Activated T-cell treated with anti-CD3 and anti-CD28 coated beads for 24 hours (primary cell): ENCODE measurements at places on chromosomes 3 and 15.

DNA sequence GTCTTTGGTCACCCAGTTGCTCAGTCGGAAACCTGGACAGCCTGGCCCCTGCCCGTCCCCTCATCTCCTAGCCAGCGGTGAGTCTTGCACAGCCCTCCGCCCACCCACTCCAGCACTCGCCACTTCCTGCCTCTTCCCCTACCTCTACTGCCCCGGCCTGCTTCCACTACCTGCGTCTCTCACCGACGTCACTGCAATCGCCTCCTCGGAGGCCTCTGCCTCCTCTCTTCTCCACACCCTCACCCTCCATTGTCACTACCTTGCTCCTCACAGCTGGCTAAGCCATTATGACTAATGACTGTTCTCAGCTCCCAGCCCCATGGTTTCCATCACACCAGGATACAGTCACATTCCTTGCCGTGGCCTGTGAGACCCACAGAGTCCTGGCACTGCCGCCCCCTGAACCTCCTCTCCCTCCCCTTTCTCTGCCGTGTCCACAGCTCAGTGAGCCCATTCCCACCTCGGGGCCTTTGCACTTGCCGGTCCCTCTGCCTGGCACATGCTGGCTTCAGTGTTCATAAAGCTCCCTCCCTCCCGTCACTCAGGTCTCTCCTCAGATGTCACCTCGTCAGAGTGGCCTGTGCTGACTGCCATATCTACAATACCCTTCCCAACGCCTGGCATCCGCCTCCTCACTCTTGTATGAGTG lies 104.8 kb downstream of the FBLN2 start:
- no peak for DNase-seq

- DNase-seq: no peak
These were observed 944 bp downstream of the SLITRK3 start for GRCh38 chr3:165195241-165195639.

DNA sequence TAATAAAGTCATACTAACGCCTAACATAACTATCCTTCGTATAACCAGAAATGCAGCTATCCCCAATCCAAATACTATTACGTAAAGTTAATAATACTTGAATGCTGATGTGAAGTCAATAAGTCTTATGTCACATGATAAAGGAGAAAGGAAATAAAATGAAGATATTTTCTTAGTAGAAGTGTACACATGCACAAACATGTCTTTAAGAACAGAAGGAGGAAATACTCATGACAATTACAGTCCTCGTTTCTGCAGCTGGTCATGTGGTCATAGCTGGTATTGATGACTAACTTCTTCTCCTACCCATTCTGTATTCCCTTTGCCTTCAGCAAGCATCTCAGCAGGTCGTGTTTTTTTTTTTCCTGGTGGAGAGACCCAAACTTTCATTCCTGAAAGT lies 244.3 kb downstream of the CHL1 start:
- no peak for DNase-seq

- no peak for DNase-seq
These were observed 2.4 kb downstream of the CAMK2N2 start for GRCh38 chr3:184258926-184259325.

DNA sequence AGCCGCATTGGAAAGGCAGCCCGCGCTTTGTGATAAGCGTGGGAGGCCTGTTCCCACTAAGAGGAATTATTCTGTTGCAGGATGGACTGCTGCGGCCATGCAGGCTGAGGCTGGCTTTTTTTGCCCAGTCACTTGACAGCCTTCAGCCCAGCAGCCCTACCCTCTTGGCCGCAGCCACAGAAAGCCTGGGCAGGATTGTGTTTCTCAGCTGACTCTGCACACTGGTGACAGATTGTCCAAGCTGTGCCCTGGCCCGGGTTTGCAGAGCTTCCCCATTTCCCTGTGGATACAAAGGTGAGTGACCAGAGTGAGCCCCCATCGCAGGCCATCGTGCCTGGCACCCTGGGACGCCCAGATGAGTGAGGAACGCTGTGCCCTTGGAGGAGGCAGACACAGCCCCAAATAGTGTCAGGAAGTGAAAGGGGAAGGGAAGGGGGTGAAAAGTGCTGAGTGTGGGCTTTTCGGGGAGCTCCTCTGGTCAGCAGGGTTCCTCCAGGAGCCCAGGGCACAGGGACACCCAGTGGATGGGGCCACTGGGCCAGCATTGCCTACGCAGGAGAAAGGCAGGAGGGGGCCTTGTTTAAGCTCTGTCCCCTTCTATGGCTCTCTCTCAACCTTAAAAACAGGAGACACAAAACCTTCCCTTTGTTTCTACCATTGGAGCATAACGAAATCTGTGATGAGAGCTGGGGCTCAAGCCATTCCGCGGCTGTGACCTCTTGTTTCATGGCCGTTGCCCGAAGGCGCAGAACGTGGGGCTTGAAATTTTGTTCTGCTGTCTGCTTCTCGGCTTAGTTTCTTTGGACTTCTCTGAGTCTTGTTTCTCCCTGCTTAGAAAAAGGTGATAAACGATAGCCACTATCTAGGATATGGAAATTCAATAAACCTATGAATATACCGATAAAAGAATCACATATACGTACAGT lies 91.5 kb upstream of the MEF2A start:
- DNase-seq: no peak

- no peak for DNase-seq
These were observed 10.0 kb upstream of the SCN10A start for GRCh38 chr3:38826001-38826400.

GRCh38 chr3:10583798-10584708 lies 78.7 kb upstream of the ATP2B2 start:
- DNase-seq: no peak

- DNase-seq: no peak
These were observed 79.1 kb downstream of the ZNF280D start for GRCh38 chr15:56654216-56654615.

DNA sequence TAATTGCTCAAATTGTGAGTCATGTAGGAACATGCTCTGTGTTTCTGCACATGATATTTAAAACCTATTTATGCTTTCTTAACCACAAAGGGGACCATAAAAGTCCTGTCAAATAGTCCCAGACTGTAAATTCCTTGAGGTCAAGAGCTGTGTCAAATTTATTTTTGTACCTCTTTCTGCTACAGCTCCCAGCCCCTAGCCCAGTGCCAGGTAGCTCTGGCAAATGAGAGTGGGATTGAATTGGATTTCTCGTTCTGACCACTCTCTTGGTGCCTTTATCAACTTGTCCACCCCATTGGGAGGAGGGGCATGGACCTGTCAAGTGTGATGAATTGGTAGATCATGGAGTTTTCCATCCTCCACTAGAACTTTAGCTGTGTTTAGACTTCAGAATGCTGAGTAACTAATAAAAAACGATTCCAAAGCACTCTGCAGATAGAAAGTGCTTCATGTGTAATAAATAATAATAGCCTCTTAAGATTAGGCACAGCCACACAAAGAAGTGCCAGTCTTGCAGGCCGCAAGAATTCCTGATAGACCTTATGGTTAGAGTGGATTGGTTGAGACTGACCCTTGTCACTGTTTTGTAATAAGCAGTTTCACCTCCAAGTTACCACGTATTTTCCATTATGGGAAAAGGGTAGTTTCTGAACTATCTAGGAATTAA lies 120.4 kb downstream of the LPP start:
- no peak for DNase-seq

- no peak for DNase-seq
These were observed 85.8 kb upstream of the ARHGEF3 start for GRCh38 chr3:56887402-56888025.

- DNase-seq: no peak
These were observed 38.2 kb downstream of the TIMP4 start for GRCh38 chr3:12120374-12121140.

- peak; percentile 98 for DNase-seq
These were observed at the start of gene SNX1 for GRCh38 chr15:64095795-64096667. Gene SNX1, plus strand, starts transcription at chr15:64095982. Its CDS starts 32 bp downstream, at chr15:64096014.

- no peak for DNase-seq
These were observed 973.4 kb upstream of the CFAP20DC start for GRCh38 chr3:60023189-60023588.

- DNase-seq: no peak
These were observed 130.9 kb downstream of the PCCB start for GRCh38 chr3:136381051-136381450.

- DNase-seq: no peak
These were observed 603 bp upstream of the TRANK1 start for GRCh38 chr3:36945333-36945980.

- peak; percentile 6 for DNase-seq
These were observed 305.9 kb downstream of the CACNA2D3 start for GRCh38 chr3:54427941-54428871.

DNA sequence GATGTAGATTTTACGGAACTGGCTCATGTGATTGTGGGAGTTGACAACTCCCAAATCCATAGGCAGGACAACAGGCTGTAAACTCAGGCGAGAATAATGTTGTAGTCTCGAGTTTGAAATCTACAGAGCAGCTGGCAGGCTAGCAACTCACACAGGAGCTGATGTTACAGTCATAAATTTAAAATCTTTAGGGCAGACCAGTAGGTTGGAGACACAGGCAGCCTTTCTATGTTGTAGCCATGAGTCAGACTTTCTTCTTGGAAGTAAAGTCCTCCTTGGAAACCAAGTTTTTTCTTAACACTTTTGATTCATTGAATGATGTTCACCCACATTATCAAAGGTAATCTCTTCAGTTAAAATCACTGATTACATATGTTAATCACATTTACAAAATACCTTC lies 89.1 kb upstream of the ALCAM start:
- no peak for DNase-seq

DNA sequence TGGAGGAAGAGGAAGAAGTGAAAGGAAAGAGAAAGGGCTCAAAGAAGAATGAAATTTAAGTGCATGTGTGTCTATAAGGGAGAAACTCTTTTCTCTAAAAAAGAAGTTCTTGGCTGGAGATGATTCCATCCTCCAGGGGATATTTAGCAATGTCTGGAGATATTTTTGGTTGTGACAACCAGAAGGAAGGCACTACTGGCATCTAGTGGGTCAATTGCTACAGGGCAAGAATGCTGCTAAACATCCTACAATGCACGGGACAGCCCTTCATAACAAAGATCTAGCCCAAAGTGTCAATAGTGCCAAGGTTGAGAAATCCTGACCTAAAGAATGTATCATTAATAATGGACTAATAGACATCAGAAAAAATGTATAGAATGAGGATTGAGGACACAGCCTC lies 57.4 kb upstream of the ST3GAL6 start:
- DNase-seq: no peak

DNA sequence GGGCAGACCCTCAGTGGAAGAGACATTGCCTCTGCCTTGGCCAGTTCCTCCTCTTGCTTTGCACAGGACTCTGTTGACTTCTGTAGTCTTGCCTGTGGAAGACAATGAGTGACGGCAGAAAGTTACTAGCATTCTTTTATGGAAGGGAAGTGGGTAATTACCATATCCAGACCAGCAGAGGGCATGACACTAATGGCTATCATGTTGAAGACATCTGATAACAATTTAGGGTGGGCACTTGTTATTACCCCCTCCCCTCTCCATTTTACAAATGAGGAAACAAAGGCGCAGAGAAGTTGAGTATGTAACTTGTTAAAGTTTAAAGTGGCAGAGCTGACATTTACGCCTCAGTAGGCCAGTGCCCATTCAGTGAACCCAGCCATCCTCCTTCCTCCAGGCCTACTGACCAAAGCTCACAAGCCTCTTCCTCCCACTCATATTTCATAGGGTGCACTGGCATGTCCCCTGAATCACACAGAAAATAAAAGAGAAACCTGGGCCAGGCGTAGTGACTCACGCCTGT lies 48.2 kb upstream of the FMN1 start:
- DNase-seq: no peak

GRCh38 chr15:84973492-84974460 lies 7.9 kb upstream of the PDE8A start:
- DNase-seq: no peak

- no peak for DNase-seq
These were observed 8.4 kb upstream of the LRRFIP2 start for GRCh38 chr3:37182816-37183215.

GRCh38 chr15:96421178-96421601 lies 90.7 kb downstream of the NR2F2 start:
- DNase-seq: no peak

GRCh38 chr3:168425936-168426595 lies 330.3 kb upstream of the GOLIM4 start:
- DNase-seq: no peak

DNA sequence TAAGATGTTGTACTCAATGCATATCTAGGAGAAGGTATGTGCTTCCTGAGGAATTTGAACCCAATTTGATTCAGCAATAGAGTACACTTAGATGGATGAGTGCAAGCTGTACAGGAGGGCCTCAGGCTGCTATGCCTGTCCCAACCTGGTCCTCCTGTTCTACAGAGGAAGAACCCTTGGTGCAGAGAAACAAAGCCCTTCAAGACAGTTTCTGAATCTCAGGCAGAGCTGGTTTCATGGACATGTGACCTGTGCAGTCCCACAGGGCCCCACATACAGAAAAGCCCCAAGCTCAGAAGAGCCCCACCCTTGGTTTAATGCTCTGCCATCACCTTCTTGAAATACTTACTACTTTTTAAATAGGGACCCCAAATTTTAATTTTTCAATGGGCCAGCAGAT lies 15.3 kb downstream of the FOXP1 start:
- DNase-seq: no peak

DNA sequence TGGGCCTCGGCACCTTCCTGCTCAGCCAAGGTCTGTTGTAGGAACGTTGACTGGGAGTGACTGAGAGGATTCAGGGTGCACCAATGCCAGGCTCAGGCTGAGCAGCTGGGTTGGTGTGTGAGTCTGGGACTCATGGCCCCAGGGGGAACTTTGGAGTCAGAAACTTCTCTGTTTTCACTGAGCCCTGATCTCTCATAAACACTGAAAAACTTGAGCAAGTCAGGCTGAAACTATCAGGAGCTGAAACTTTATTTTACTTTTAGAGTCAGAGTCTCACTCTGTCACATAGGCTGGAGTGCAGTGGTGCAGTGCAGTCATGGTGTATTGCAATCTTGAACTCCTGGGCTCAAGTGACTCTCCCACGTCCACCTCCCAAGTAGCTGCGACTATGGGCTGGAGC lies 3.0 kb downstream of the TRAK1 start:
- no peak for DNase-seq

- no peak for DNase-seq
These were observed 42.1 kb upstream of the CCDC174 start for GRCh38 chr3:14609506-14609905.

- no peak for DNase-seq
These were observed 130.0 kb upstream of the SLC24A5 start for GRCh38 chr15:47990821-47991220.
